ENCODE measurements at places on chromosomes 3 and 15. TPM values are rescaled to one million over a fixed set of nuclear protein-coding genes. Genes with fewer than 3 reads are reported as not detected.
A peak's percentile ranks its signal among the peaks of the same experiment; 100 is the strongest.

- DNase-seq, result no peak
Observed at GRCh38 chr15:90031231-90031791, 30.2 kb downstream of the ZNF710 start.

- no peak for DNase-seq
Observed at GRCh38 chr15:24944954-24945353, 9.8 kb upstream of the SNRPN start.

DNA sequence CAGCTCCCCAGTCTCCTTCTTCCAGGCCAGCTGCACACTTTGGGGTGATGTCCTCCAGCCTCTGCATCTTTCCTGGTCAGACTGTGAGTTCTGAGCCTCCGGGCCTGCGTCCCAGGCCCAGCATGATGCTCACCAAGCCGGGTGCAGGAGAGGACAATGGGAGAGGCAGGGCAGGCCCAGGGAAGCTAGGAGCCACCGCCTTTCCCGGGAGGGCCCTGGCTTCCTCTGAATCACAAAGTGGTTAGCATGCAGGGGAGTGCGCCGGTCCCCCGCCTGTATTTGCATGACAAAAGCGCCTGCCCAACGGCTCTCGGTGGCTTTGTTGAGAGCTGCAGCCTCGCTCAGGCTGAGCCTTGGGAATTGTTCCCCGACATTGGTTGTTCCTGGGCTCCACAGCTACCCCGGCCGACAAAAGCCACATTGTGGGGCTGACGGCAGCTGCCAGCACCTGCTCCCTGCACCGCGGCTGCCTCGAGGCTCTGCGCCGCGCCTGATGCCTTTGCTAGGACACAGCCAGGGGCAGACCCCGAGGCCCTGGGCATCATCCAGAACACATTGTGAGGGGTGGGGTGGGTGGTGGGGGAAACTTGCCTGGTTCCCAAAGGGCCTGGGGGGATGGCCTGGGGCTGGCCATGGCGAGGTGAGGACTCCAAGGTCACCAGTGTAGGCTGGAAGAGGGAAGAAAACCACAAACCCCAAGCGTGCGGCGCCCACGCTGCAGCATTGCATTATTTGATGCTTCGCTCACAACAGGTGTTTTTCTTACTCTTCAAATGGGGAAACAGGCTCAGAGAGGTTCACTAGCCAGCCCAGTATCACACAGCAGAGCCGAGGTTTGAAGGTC, 20.0 kb upstream of the KLF13 start:
- no peak for DNase-seq

- no peak for DNase-seq
Observed at GRCh38 chr3:71067977-71068654, 515.4 kb downstream of the FOXP1 start.

DNA sequence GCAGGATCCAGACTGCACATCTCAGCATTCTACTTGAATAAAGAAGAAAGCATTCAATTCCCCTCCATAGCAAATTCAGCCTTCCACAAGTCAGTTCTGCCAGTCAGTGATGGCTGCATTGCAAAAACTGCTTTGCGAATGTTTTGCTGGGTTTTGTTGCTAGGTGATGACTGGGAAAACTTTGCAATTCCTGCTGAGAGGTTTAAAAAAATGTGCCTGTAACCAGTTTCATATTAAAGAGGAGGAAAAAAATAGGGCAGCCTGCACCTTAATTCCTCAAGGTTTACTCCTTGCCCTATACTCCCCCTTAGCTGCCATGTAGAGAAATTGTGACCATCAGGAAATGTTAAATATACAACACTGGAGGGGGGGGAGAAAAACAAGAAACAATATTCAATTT, 225.6 kb upstream of the ATP11B start:
- no peak for DNase-seq

GRCh38 chr3:134459562-134459961, 26.2 kb downstream of the ANAPC13 start:
- DNase-seq, result no peak

DNA sequence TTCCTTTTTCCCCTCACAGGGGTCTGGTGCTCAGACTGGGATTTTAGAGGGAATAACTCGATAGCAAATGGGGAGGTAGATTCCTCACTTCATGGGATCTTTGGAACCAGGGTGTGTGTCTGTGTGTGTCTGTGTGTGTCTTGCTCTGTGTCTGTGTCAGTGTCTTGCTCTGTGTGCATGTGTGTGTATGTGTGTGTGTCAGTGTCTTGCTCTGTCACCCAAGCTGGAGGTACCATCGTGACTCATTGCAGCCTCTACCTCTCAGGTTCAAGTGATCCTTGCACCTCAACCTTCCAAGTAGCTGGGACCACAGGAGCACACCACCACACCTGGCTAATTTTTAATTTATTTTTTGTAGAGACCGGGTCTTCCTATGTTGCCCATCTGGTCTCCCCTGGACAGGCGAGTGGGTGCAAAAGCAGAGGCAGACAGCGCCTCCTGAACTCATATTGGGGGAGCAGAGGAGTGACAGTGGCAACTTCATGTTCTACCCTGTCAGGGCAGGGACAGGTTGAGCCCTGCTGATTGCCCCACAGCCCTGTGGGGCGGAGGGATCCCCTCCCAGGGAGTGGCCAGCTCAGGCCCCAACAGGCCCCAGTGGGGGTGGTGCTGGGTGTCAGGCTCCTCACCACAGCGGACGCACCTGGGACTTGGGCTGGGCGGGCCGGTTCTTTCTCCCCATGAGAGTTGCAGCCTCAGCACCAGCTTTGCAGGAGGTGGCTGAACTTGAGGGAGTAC, 10.4 kb upstream of the SEMA4B start:
- no peak for DNase-seq

DNA sequence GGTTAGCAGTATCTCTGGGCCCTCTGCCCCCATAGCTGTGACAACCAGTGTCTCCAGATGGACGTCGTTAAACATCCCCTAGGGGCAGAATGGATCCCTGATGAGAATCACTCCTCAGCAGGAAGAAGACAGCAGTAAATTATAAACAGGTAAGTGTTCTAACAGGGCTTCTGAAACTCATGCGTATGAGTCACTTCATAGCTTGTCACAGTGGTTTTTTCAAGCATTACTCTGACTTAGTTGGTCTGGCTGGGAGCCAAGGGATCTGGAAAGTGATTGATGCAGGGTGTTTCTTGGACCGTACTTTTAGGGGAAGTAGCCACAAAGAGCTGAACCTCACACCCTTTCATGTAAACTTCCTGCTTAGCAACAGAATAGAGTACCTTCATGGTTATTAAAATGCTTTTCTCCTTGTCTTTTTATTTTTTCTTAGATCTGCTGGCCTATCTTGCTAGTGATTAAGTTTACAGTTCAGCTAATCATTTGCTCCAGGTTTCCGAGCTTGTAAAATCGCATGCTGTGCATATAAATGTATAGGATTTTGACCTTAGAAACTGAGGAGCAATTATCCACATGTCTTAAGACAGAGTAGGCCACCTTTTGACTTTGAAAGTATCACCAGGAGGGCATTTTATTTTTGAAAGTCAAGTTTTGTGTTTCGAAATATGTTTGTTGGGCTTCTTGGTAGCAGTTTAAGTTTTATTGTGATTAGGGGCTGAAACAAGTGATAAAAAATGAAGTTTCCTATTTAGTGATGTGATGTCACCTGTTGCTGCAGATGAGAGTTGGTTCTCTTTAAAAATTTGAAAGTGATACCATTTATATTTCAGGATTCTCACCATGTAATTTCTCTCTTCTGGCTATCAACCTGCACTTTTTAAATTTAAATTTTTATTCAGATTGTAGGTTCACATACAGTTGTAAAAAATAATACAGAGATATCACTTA, 333.9 kb downstream of the PTPRG start:
- DNase-seq, result peak; percentile 41

DNA sequence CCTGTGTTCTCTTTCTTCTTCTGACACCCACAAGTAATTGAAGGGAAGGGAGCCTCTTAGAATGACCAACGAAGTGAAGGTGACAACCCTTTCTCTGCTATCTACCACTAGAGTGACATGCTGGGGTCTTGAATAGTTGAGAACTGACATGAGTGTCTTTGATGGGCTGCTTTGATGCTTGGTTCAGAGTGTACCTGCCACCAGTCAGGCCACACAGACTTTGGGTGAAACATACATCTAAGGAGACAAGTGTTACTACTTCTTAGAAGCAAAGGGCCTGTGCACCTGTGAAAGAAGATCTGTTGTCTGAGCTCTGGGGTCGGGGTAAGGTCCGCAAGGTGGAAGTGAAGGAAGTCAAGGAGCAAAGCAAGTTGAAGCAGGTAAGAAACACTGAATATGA, 1040.7 kb upstream of the CFAP20DC start:
- DNase-seq, result no peak

DNA sequence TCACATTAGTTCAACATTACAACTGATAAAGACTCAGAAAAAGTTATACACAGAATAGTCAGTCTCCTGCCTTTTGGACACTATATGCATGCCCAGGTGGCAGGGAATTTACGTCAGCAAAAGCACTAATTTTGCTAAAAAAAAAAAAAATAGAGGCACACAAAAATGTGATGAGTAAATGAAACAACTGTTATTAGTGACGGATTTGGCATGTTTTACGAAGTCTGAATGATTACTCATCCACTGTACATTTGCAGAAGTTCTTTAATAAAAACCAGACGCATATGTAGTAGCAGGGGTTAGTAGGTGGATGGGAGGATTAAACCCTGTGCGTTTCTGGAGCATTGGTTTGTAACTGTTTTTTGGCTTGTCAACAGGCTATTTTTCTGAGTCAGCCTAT, 99.0 kb downstream of the MITF start:
- no peak for DNase-seq

GRCh38 chr3:178451799-178452198, 84.4 kb upstream of the KCNMB2 start:
- no peak for DNase-seq

DNA sequence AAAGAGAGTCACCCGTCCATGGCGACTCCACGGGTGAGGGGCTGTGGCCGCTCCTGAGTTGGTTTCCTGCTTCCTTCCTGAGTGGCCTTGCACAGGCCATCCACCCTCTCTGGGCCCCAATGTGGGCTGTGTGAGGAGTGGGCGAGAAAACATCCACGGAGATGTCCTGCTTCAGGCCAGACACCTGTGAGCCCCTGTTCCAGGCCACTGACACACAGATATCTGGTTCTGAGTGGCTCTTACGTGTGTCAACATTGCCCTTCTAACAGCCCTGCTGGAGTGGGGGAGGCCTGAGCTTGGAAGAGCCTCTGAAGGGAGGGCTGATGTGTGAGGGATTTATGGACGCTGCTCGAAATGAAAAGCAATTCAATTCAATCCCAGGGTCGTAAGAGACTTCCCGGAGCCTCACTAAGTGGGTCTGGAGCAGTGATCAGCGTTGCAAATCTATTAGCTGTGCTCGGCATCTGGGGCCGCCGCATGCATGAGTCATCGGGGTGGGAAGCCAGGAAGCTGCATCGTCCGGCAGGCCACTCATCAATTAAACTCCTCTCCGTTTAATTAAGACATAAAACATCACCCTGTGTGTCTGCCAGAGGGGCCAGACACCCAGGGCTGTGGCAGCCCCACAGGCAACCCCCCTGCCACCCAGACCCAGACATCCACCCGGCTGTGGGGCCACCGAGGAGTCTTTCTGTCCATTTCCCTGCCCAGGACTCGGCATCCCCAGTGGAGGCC, 20.0 kb upstream of the PRR23E start:
- no peak for DNase-seq

- no peak for DNase-seq
Observed at GRCh38 chr3:128823631-128824030, 55.8 kb upstream of the ACAD9 start.

DNA sequence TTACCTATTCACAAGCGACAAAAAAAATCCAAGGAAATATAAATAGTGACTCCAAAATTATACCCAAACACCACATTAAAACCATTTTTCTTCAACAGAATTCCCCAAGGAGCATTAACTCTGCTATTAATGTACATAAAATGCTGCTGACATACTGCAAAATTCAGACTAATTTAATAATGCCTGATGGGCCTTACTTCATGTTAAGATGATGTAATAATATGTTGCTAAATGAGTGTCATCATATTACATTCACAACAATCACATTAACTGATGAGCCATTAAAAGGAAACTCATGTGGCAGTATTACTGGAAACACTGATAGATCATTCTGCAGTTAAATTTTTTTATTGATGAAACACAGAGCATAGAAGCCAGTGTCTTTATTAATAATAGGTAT, 204.9 kb upstream of the CGNL1 start:
- DNase-seq, result no peak

GRCh38 chr3:66582721-66583423, 82.0 kb upstream of the LRIG1 start:
- DNase-seq, result no peak

- no peak for DNase-seq
Observed at GRCh38 chr3:60839246-60839645, 412.0 kb downstream of the FHIT start.

GRCh38 chr15:58473724-58474123, 41.9 kb downstream of the LIPC start:
- DNase-seq, result no peak

DNA sequence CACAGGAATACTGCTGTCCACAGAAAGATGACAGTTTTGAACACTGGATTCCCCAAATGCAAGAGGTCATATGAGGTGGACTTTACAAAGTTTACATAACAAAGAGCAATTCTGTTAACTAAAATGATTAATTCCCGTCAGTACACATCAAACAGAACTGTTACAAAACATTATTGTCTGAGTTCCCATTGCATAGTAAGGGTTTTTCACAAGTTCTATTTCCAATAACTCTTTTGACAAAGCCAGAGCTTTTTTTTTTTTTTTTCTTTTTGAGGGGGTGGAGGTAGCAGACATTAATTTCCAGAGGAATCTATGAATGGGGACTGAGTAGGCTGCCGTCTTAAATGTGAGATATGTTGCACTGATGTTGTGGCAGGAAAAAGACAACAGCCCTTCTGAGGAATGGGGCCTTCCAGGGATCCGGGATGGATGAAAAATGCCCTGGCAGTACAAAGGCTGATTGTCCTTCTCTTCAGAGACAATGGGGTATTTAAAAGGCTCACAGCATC, 178.1 kb upstream of the KBTBD8 start:
- DNase-seq, result no peak

Gene VPS18
- 29.3 TPM for total RNA-seq

Gene ONECUT1
- 0.53 TPM for total RNA-seq

Gene SCN11A
- total RNA-seq, result not detected

Gene SI
- total RNA-seq, result 1.7 TPM

Gene TRPM1
- not detected for total RNA-seq

Gene TMCO5A
- total RNA-seq, result not detected

Gene TNFSF10
- total RNA-seq, result not detected

Gene NDUFB4
- total RNA-seq, result 136 TPM

Gene TRIM42
- not detected for total RNA-seq

Gene SH2D7
- total RNA-seq, result not detected
